ENCODE measurements at places on chromosomes 5 and 9.

- no peak for DNase-seq
These were observed 150.9 kb upstream of the LHFPL2 start for GRCh38 chr5:78799266-78800017.

GRCh38 chr9:131503626-131504465 lies 1.1 kb downstream of the POMT1 start:
- no peak for DNase-seq

DNA sequence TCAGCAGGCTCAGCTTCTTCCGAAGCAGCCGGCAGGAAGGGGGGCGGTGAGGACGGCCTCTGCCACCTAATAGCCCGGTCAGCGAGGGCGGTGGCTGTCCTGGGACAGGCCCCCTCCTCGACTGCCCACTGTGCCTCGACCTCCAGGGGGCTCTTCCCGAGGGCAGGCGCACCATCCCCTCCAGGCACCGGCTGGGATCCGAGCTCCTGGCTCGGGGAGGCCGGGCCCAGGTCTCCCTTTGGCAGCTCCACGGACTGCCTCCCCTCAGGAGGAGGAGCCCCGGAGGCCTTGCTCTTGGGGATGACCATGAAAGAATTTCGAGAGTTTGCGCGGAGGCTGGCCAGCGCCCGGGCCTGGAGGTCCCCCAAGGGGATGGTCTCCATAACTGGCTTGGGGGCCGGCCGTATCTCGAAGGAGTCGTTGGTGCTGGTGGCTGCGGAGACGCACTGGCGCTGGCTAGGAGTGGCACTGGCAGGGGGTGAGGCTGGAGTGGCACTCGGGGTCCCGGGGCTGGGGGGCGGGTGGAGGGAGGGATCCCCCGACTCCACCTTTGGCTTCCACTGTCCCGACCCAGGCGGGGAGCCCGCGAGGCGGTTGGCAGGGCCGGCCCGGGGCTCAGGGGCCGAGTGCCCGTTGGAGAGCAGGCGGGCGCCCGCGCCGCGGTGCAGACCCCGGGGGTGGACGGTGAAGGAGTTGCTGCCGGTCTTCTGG lies 975 bp downstream of the TPRN start:
- DNase-seq = no peak

DNA sequence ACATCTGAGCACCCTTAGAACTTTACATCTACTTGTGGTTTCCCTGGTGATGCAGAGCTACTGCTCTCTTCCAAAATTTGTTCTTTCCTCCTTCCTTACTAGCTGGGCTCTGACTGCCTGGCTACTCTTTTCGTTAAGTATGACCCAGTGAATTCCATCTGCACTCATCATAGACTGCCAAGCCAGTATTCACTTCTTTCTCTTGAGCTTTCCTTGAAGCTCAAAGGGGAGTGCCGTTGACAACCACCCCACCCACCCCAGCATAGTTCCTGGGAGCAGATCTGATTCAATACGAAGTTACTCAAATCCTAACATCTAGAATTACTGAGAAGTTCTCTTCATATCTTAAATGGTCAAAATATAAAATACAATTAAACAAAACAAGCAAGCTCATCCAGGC lies 190.5 kb downstream of the ADAMTS12 start:
- DNase-seq = no peak

DNA sequence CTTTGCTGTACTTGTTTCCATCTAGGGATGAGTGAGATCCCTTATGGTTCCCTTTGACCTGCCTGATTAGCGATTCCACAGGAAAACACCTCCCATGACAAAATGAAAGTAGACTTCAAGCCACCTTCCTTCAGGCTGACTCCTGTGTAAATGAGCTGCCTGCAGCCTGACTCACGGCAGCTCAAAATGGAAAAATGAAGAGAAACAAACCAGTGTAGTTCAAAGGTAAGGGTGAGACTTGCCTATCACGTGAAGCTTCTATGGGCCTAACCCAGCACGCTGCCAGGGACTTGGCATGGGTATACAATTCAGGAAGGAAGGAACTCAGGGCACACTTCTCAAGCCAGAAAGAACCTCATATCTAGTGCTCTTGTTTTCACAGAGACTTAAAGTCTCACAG lies 110.1 kb upstream of the LRRTM2 start:
- DNase-seq = no peak

DNA sequence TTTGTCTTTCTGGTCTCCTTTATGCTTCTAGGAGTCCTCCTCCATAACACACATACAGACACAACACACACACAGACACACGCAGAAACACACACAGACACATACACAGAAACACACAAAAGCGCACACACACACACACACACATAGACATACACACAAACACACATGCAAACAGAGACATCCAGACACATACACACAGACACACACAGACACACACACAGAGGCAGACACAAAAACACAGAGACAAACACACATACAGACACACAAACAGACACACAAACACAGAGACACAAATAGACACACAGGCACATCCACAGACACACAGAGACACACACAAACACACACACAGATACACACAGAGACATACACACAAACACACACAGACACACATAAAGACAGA lies 220.2 kb downstream of the IRX2 start:
- no peak for DNase-seq

DNA sequence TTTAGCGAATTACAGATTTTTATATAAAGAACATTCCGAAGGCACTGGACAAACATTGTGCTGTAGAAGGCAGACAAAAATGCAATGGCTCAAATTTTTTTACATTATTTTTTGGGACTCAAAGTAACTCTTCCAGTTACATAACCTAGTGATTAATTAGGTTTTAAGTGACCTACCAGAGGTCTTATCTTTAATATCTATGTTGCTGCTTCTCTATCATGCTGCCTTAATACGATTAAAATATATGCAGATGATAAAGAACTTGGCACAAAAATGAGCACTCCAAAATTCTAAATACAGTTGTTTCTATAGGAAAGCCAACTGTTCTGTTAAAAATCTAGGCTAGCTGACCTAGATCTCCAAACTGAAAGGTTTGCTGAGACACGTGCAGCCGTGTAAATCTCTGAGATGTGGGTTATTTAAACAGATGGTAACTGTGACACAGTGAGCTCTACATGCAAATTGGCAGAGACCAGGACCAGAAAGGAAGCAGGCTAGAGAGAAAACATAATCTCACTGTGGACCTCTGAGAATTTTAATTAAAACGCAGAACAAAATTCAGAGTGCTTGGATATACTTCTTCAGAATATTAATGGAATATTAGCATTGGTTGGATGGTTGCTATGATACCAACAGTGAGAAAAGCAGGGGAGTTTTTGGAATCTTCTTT lies 56.2 kb downstream of the CAMK4 start:
- DNase-seq = no peak

- DNase-seq = no peak
These were observed 274.4 kb downstream of the HINT1 start for GRCh38 chr5:130890610-130891009.

DNA sequence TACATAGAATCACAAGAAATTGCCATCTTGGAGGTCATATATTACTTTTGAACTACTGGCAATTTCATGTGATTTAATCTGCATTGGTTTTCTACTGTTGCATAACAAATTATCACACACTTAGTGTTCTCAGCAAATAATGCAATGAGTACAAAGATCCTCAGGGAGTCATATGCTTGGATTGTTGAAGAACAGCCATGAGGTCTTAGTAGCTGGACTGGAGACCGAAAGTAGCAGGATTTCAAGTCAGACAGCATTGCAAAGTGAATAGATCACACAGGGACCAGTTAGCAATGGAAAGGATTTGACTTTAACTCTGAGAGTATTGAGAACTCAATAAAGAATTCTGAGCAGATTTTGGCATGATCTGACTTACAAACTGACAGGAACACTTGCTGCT lies 32.2 kb upstream of the FRMD3 start:
- no peak for DNase-seq

- DNase-seq = no peak
These were observed 56.2 kb downstream of the DENND4C start for GRCh38 chr9:19286634-19287188.

- no peak for DNase-seq
These were observed 65.1 kb downstream of the NREP start for GRCh38 chr5:111691914-111692313.

DNA sequence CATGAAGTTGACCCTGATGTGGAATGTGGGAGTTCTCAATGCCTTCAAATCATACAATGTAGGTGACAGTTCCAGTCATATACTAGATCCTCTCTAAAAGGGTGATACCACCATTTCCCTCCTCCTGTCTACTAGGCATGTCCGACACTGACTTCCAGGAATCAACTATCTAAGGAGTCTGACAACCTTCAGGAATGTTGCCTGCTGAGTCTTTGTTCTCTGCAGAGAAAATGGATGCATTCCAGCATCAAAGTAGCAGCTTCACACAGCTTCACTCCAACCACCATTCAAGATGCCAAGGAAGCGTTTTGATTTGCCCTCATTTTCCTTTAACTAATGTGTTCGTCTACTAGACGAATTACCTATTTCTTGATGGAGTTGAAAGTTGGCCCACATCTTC lies 530.2 kb downstream of the EBF1 start:
- DNase-seq = no peak

GRCh38 chr5:176577312-176578176 lies 28.4 kb downstream of the CDHR2 start:
- DNase-seq = no peak

DNA sequence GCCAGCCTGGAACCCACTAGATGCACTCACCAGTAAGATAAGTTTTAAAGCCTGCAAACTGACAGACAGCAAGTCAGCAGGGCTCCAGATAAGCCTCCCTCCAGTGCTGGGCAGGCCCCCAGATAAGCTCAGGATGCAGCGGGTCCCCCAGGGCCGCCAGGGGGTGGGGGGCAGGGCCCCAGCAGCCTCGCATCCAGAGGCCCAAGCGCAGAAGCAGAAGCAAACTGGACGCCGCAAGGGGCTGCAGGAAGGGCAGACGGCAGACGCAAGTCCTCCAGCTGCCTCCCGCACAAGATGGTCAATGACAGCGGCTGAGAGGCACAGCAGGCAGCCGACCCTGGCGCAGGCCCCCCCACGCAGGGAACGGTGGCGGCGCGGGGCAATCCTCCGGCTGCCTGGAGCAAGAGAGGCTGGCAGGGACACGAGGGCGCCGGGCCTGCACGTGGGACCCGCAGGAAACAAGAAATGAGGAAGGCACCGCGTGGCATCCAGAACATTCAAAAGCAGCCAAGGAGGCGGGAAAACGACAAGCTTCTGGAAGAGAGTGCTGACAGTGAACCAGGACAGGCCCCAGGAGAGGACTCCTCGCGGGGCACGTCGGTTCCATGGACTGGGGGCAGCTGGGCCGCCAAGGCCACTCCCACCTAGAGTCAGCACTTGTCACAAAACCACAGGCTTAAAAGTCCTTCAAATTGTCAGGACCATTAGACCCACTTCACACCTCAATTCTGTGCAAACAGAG lies 49.8 kb downstream of the ROR2 start:
- DNase-seq = no peak

GRCh38 chr5:166624573-166624972 lies 1666.9 kb upstream of the WWC1 start:
- DNase-seq = no peak

DNA sequence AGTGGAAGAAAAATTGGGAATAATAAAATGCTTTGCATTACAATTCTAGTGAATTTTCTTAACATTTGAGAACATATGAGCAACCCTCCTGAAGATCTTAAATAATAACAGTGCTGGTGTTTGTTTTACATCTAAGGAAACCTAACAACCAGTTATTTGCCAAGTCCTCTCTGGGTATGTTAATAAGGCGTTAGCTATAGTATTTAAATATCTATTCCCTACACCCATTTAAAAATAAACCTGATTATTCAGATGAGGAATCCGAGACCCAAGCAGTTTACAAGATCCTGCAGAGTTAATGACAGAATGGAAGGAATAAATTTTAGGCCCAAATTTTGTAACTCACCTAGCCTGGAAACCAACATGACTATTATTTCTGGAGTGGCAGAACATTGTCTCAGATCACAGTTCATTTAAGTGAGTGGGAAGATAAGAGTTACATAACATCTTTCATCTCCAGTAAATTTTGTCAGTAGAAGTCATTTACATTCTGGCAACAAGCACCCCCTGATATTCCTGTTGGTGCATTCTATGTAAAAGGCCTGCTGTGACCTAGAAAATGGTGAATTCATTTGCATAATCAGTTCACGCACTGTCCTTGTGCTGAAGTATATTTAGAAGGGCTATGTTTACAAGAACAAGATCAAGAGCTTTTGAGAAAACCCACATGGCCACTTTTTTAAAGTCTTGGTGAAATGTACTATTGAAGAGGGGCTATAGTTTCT lies 148.2 kb downstream of the COX7C start:
- no peak for DNase-seq

DNA sequence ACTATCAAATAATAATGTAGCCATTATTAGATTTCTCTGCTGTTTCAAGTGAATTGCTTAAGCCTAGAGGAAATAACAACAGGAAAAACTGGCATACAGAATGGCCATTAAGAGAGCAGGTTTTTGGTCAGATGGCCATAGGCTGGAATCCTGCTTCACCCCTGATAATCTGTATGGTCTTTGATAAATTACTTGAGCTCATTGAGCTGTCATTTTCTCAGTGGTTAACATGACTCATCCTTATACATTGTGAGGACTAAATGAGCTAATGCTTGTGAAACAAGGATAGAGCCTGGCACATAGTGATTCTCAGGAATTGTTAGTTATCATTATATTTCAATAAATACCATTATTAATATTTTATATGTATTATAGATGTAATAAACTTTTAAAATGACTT lies 516.5 kb downstream of the KIF4B start:
- DNase-seq = no peak

GRCh38 chr5:36571401-36572042 lies 34.9 kb upstream of the SLC1A3 start:
- no peak for DNase-seq

GRCh38 chr5:90612919-90613318 lies 54.3 kb downstream of the ADGRV1 start:
- no peak for DNase-seq

GRCh38 chr9:94656200-94656599 lies 16.9 kb upstream of the FBP1 start:
- no peak for DNase-seq

DNA sequence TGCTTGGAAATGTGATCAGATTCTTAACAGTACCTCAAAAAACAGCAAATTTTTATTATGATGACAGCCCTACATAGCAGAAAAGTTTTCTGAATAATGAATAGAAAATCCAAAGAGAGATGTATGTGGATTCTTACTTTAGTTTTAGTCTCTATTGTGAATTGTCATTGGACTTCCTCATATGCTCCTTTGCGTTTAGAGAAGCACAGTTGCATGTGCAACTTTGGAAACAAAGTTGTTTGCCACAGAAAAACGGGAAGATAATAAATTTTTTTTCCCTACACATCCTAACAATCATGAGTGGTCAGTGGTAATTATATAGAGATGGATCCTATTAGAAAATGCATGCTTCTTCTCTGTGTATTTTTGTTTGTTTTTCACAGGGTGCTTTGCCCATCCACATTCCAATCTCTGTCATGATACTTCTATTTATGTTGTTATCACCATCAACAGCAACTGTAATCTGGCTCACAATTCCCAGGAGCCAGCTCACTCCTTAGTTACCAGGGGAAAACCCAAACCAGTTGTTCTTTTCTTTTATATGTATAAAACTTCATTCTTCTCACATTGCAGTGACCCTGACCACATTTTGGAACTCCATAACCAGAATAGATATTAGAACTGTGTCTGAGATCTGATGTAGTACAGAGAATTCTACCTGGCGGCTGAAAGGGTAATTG lies 118.7 kb downstream of the NDUFS4 start:
- DNase-seq = no peak
